ENCODE measurements at places on chromosomes 2 and 18. TPM values are rescaled to one million over a fixed set of nuclear protein-coding genes. Genes with fewer than 3 reads are reported as not detected.

DNA sequence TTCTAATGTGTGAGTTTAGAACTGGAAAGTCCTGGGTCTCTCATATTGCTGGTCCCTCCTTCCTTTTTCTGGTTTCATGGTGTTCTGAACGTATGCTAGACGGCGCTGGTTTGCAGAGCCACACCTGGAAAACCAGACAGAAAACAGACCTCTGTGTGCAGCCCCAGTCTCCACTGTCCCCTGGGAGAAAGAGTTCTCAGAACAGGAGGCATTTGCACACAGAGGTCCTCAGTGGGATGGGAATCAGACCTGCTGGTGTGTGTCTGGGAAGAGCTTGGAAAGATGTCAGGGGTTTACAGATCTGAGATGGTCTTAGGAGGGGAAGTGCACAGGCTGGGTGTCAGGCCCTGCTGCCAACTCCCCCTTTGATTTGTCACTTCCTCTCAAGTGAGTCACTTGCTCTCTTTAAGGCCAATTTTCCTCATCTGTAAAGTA lies 14.9 kb upstream of the MBP start:
- no peak for DNase-seq

DNA sequence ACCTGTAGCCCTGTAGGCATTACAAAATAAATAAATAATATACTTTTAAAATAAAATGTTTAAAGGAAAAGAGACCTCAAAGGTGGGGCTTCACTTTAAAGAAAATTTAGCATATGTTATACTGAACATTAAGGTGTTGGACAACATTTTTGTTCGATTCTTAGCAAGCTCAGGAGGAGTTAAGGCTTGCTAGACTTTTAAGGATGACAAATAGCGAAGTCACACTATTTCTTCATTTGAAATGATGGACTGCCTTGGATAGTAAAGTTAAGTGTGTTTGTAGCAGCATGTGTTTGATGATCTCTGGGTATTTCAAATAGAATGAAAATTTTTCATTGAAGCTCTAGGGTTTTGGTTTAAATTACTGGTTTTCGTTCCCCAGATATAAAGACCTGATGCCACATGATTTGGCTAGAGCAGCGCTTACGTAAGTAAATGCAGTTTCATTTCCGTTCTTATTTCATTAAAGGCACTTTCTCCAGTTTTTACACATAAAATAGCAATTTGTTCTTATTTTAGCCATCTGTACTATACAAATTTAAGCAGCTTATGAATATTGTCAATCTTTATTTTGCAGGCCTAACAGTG lies 24.9 kb downstream of the HADHB start:
- DNase-seq, result no peak

GRCh38 chr2:98084869-98085238 lies 2.1 kb upstream of the VWA3B start:
- no peak for DNase-seq

GRCh38 chr2:20509770-20510490 lies 63.1 kb downstream of the RHOB start:
- DNase-seq, result no peak

- DNase-seq, result peak; percentile 68
Observed at GRCh38 chr2:143034292-143035074, 94.7 kb upstream of the ARHGAP15 start.

- peak; percentile 25 for DNase-seq
Observed at GRCh38 chr2:195658541-195658890, 1.5 kb downstream of the SLC39A10 start.

GRCh38 chr18:58615140-58616132 lies 13.5 kb downstream of the ALPK2 start:
- no peak for DNase-seq

DNA sequence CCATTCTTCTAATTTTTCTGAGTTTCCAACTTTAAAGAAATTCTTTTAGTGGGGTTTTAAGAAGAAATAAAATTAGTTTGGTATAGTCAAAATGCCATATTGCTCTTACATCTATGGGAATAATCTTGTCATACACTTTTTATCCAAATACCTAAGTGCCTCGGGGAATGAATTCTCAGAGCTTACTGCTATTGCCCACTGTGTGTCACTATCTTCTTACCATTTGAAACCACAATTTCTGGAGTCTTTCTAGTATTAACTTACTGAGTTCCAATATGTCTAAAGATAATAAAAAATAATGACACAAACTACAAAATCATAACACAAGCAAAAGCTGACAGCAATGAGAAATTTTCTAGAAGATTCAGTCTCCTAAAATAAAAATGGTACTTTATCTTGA lies 23.7 kb upstream of the DNAH6 start:
- DNase-seq, result no peak

DNA sequence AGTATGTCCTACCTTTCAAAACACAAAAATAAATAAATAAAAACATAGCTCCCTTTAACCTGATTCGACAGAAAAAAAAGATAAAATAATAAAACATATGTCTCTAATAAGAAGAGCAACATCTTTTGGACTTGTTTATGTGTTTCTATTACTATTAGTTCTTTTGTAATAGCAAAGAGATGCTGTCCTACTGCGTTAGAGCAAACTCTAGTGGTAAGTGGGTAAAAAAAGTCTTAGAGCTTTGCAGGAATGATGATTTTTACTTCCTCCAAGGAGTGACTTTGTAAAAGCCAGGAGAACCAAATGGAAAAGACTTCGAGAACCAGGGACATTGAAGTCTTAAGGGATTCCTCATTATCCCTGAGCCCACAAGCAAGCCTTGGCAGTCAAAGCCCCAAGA lies 450.1 kb downstream of the METTL4 start:
- no peak for DNase-seq

DNA sequence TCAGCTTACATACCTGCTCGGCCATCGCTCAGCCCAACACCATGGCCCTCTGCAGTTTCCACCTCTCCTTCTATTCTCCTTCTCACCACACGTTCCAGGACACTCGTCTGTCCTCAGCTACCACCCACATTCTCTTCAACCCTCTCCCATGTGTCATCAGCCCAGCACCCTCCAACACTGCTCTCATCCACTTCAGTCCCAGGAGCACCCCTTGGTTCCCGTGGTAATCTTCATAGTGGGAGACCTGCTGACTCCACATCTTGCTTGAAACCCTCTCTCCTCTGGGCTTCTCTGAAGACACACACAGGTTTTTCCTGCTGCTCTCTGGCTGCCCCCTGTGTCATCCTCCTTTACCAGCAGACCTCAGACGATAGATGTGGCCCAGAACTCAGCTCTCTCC lies 228.7 kb downstream of the GBX2 start:
- no peak for DNase-seq

DNA sequence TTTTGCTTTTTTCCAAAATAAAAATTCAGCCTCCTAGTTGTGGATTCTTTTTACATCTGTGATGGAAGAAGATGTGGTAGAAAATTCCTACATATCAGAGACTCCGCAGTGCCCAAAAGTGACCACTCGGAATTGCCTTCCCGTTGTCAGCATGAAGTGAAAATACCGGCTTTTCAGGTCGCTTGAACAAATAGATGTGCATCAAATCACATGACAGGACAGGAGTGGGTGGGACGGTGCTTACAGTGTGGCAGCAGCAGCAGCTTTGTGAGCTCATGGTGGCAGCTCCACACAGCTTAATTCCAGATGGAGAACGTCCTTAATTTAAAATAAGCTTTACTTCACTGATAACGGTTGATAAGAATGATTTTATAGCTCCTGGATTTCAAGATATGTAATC lies 20.3 kb downstream of the SALL3 start:
- no peak for DNase-seq

DNA sequence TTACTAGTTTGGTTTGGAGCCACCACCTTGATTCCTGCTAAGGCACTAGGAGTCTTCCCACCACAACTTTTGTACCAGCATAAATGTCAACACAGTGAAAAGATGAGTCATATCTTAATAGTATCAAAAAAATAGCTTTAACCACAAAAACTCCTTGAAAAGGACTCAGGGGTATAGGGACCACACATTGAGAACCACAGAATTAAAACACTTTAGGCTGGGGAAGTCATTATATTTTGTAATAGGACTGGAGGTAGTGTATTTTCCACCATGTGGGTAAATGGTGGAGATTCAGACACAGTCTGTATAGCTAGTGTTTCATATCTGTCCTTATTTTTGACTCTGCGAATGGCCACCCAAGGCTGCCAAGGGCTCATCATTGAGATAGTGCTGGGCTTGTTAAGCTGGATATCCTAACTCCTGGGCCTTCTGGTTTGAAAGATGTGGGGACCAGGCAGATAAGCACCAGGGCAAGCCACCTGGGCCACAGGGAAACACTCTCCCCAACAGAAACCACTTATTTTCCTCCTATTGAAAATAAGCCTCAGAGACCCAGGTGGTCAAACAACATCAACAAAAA lies 19.1 kb upstream of the FHL2 start:
- no peak for DNase-seq

- no peak for DNase-seq
Observed at GRCh38 chr2:226869371-226869770, 33.5 kb downstream of the RHBDD1 start.

DNA sequence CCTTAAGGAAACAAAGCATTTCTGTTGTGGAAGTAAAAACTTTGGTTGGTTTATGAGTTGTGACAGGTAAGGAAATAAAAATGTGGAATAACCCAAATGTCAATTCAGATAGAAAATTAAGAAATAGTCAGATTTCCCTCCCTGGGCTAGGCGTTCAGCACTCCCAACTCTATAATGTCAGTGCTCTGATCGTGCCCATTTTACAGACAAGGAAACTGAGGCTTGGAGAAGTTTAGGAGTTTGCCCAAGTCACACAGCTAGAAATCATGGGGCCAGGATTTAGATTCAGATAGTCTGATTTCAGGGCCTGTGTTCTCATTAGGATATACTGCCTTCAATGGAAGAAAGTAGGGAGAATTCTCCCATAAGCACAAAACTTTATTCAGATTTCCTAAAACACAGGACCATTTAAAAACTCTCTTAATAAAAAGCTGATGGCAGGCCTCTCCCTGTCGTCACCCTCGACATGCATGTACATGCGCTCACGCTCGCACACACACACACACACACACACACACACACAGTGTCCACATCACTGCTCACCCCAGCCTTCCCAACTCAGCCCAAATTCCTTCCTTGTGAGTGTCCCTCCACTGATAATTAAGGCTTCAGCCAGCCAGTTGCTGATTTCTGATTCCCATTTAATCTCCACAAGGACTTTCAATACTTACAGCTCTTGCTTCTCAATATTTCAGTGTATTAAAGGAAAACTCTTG lies 49.1 kb upstream of the SLC14A2 start:
- DNase-seq, result peak; percentile 43

- no peak for DNase-seq
Observed at GRCh38 chr2:232260075-232260474, 118.5 kb upstream of the ALPP start.

DNA sequence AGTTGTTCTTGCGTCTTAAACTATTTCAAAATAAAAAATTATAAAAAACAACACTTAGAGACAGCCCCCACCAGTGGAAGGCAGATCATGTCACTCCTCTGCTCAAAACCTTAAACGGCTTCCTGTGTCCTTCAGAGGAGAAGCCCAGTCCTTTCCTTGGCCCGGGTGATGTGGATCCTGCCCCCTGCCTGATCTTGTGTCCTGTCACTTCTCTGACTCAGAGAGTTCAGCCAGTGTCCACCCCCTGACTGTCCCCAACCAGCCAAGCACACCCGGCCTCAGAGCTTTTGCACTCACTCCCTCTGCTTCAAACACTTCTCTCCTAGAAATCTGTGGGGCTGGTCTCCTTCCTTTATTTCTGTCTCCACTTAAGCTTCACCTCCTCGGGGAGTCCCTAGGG lies 35.4 kb downstream of the TOGARAM2 start:
- DNase-seq, result no peak

- DNase-seq, result no peak
Observed at GRCh38 chr2:160015746-160016145, 46.7 kb downstream of the PLA2R1 start.

- DNase-seq, result no peak
Observed at GRCh38 chr2:819121-819520, 131.5 kb upstream of the SNTG2 start.

- DNase-seq, result no peak
Observed at GRCh38 chr2:45567974-45568789, 42.9 kb downstream of the SRBD1 start.

GRCh38 chr2:180983468-180984242 lies 3.2 kb downstream of the UBE2E3 start:
- no peak for DNase-seq

GRCh38 chr2:217326238-217327022 lies 466.6 kb upstream of the TNP1 start:
- DNase-seq, result no peak

DNA sequence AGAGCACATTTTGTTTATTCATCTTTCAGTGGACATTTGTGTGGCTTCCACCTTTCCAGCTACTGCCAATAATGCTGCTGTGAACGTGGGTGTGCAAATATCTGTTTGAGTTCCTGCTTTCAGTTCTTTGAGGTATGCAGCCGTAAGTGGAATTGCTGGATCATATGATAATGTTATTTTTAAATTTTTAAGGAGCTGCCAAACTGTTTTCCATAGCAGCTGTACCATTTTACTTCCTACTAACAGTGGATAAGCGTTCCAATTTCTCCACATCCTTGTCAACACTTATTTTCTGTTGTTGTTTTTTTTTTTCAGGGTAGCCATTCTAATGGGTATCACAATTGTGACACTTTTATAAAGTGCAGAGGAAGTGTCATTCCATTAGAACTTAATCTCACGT lies 162.5 kb downstream of the NCK2 start:
- DNase-seq, result no peak

GRCh38 chr18:77099485-77100370 lies 32.9 kb downstream of the MBP start:
- DNase-seq, result no peak

Gene C2orf66
- 0.32 TPM for total RNA-seq

Gene TUBA3D
- total RNA-seq, result not detected

Gene FAM110C
- 10.8 TPM for total RNA-seq

Gene COL5A2
- 964 TPM for total RNA-seq

Gene RPL31
- total RNA-seq, result 1,407 TPM

Gene RGPD3
- 1.6 TPM for total RNA-seq

Gene IL1F10
- total RNA-seq, result not detected

Gene RESP18
- not detected for total RNA-seq

Gene C2orf15
- total RNA-seq, result 1.5 TPM

Gene B4GALT6
- 7.5 TPM for total RNA-seq

Gene CNDP1
- total RNA-seq, result 0.16 TPM

Gene ATP8B1
- 79.6 TPM for total RNA-seq

Gene SIGLEC15
- 2.3 TPM for total RNA-seq

Gene CLEC4F
- not detected for total RNA-seq

Gene IAH1
- 40.0 TPM for total RNA-seq

Gene PRKAG3
- total RNA-seq, result 1.2 TPM

Gene MAPRE2
- 21.7 TPM for total RNA-seq

Gene SKA1
- total RNA-seq, result 11.5 TPM

Gene NEURL3
- not detected for total RNA-seq

Gene DSC1
- 0.16 TPM for total RNA-seq

Gene MOCOS
- total RNA-seq, result 0.95 TPM

Gene BOLL
- 0.11 TPM for total RNA-seq

Data from urinary bladder (tissue), 4 donors.